ENCODE measurements at places on chromosomes 1 and 21.

DNA sequence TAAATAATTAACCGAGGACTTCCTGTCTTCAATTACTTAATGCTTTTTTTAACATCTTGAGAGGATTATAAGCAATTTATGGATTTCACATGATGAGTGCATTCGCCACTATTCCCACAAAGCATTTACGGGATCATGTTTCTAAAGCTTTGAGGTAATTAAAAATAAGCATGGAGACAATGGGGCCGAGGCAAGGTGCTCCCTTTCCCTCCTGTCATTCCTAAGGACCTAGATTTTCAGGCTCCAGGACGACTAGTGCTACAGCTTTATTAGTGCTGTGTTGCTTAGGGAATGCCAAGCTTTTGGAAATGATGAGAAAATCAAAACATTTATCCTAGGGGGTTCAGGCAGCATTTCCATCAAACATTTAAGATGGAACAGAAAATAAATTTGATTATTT, 209.2 kb downstream of the KCTD3 start:
- DNase-seq: peak; percentile 66

- no peak for DNase-seq
Measured at GRCh38 chr21:42321845-42322244, 6.6 kb upstream of the TFF3 start.

DNA sequence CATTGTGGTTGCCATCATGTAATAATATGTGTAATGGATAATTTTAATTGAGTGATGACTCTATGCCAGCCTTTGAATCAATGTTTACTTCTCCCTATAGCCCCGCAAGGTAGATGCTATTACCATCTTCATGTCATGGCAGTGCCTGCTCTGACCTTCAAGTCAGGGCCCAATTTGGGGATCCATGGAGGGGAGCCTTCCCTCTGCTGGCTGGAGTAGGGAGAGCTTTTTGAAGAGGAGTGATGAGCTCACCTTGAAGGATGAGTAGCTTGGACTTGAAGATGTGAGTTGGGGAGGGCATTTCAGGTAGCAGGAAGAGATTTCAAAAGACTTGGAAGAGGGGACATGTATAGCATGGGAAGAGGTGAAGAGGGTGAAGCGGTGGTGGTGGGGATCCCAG, 189.2 kb downstream of the FOXD2 start:
- no peak for DNase-seq

GRCh38 chr1:116020668-116021272, 44.5 kb downstream of the SLC22A15 start:
- DNase-seq: peak; percentile 2

DNA sequence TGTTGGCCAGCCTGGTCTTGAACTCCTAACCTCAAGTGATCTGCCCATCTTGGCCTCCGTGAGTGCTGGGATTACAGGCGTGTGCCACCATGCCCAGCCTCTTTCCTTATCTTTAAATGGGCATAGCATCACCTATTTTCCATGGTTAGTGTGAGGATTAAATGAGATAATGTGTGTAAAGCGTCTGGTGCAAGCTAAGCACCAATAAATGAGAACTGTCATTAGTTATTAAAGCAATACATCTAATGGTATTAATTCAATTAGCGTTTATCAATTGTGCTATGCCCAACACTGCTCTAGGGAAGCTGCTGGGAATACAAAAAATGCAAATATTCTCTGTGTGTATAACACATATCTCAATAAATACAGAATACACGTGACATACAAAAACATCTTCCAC, 10.0 kb downstream of the EXOC8 start:
- DNase-seq: no peak

DNA sequence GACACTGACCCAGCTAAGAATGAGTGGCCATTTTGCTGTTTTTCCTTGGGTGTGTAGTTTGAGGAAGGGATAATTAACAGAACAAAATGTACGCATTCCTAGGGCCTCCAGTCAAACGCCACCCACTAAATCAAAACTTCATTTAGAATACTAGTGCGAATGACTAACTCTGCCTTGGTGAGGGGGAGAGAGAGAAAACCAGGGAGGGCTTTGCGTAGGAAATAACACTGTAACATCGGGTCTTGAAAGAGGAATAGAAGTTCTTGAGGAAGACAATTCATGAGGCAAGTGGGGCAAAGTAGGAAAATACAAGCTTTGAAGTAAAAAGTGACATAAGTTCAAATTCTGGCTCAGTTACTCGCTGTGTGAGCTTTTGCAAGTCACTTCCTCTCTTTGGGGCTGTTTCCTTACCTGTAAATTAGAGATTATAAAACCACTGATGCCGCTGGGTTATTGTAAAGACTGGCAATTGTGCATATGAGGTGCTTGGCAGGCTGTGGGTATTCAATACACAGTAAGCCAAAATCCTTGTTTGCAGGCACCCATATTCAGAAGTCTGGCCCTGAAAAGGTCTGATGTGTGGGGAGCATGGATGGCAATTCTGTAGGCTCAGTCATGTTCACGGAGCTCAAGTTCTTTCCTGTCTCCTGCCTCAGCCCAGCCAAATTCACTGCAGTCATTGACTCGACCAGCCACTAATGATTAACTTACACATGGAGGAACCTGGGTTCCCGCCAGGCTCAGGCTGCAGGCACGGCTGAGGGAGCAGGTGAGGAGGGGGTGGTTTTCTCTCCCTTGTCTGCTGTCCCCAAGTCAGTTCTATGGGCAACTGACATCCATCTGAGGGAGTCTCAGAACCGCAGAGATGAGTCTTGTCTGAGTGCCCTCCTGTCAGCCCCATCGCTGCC, 140.3 kb upstream of the CSF3R start:
- no peak for DNase-seq

DNA sequence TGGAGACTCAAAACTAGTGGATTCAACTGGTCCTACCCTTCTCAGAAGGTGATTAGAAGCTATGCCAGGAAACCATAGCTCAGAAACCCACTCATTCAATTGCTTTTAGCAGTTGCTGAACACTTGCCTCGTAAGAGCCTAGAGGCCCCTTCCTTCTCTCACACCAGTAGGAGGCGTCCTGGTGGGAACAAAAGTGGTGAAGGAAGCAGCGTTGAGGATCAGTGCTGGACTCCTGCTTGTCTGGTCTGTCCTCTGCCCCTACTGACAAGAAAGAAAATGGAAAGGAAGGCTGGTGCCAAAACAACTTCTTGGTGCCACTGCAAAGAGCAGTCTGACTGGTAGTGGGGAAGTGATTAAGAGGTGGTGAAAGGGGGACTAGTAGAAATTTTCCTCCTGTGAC, 269.7 kb downstream of the LMO4 start:
- no peak for DNase-seq

DNA sequence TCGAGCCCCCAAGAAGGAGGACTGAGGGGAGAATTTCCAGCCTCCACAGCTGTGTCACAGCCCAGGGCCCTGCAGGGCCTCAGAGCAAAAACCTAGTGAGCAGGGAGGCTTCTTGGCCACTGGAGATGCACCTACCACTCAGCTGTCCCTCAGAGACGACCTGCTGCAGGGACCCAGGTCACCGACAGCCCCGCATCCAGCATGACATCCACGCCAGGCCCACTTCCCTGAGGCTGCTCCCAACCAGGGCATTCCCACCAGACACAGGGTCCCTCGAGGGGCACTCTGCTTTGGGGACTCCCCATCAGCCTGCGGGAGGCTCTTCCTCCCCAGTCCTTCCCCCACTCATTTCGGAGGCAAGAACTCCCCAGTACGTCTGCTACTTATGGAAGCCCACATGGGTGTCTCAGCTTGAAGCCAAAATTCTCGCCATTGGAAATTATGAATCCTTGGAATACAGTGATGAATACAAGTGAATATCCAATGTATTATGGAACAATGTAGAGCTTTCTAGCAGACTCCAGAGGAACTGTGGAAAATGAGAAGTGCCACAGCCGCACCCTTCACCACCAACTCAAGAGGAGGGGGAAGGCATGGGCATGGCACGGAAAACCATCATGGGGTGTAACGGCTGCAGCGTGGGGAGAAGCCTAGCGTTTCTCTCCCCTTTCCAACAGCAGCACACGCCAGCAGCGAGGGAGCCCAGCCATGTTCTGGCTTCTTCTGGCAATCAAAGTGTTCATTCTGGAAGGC, 6.9 kb downstream of the TFF3 start:
- DNase-seq: no peak

- no peak for DNase-seq
Measured at GRCh38 chr1:25430967-25431881, 527 bp downstream of the MACO1 start.

- no peak for DNase-seq
Measured at GRCh38 chr1:185406691-185407009, 89.6 kb upstream of the IVNS1ABP start.

- no peak for DNase-seq
Measured at GRCh38 chr1:54331843-54332463, 74.2 kb downstream of the SSBP3 start.

GRCh38 chr21:28227881-28228635, 764.6 kb downstream of the LTN1 start:
- no peak for DNase-seq

DNA sequence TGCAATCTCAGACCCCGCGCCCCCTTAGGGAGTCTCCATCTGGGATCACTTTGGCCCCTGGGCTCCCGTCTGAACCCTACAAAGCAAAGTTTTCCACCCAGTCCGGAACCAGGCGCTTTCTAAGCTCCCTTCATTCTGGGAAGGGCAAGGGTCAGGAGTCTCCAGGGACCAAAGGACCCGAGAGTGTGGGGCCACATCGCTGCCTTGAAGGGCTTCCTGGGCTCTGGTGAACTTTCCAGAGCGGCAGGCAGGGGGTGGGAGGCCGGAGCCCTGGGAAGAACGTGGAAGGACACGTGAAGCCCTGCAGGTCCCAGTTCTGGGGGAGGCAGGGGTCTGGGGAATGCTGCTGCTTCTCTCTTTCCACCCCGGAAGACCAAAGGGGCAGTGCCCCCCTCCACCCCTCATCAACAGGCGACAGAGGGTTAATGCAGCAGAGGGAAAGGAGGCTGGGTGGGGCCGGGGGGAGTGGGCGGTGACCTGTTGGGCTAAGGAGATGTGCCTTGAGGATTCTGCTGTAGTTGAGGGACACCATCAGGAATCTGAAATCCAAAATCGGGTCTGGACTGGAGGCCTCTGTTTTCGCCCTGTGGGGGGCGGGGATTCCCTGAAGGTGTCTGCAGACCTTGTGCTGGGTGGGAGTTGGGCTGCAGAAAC, 734 bp downstream of the CDK18 start:
- peak; percentile 25 for DNase-seq

- DNase-seq: no peak
Measured at GRCh38 chr1:170789063-170789462, 125.1 kb downstream of the PRRX1 start.

GRCh38 chr1:184941735-184942134, 32.6 kb downstream of the NIBAN1 start:
- DNase-seq: no peak

DNA sequence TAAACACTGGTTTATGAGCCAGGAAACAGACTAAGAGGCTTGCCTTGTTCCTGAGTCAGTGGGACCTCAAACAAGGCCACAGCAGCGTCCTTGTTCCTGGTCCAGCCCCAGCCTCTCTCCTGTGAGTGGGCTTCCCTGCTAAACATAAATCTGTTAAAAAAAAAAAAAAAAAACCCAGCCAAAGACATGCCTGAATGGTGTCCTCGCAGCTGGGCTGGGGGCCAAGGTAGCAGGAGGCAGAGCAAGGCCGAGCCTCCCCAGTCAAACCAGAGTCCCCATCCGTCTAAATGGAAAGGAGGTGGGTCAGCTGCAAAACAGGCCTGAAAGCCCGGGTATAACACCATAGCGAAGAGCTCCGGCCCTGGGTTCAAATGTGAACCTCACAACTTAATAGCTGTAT, 18.1 kb upstream of the IFFO2 start:
- no peak for DNase-seq

- no peak for DNase-seq
Measured at GRCh38 chr1:222555992-222556615, 8.2 kb upstream of the HHIPL2 start.

DNA sequence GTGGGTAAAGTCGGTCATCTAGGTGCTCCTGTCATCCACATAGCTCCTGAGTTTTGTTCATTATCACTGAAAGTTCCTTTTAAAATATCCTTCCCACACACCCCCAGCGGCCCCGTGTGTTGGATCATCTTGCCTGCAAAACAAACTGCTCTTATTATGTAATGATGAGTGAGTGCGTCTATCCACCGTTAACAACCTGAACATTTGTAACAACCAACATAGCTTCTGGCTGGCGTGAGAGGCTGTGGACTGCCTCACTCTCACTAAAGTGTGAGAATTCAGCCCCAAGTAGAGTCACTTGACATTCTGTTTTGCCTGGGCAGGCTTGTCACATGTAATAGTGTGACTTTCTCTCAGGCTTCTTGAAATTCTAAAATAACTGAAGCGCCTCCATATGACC, 14.5 kb upstream of the KCNA2 start:
- no peak for DNase-seq

GRCh38 chr1:224860488-224861338, 68.8 kb upstream of the DNAH14 start:
- DNase-seq: no peak

- no peak for DNase-seq
Measured at GRCh38 chr1:155696524-155696923, 7.6 kb downstream of the DAP3 start.

DNA sequence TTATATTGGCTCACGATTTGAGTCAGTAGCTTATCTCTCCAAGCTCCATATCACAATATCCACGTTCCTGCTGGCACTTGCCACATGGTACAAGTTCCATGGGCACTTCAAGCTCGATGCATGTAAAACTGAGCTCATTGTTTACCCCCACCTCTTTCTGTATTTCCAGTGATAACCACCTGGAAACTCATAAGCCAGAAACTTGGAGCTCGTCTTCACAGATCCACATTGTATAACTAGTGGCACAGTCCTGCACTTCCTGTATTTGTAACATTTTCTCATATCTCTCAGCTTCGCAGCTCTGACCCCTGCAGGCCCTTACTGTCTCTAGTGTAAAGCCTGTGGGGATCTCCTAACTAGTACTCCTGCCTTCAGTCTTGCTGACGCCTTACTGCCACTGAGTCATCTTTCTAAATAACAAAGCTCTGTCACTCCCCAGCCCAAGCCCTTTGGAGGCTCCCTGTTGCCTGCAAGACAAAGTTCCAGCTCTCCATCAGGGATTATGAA, 6.5 kb upstream of the C2CD4D start:
- no peak for DNase-seq

- no peak for DNase-seq
Measured at GRCh38 chr1:59152511-59152910, 144.4 kb upstream of the FGGY start.

DNA sequence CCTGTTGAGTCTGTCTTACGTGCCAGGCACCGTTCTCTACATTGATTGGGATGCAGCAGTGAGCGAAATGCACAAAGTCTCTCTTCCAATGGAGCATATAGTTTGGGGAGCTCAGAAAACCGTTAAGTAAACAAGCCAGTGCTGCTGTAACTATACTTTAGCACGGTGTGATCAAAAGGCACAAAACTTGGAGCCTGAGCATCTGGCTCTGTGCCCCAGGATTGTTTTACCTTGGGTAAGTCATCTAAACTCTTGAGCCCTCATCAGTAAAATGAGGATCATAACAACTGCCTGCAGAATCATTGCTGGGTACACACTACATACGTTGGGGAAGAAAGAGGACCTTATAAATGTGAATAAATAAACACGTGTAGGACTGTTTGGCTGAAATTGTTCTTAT, 1.8 kb downstream of the HHIPL2 start:
- no peak for DNase-seq

- DNase-seq: no peak
Measured at GRCh38 chr1:150528196-150528595, 12.6 kb downstream of the FALEC start.
